ENCODE measurements at places on chromosomes 2 and 18.

DNA sequence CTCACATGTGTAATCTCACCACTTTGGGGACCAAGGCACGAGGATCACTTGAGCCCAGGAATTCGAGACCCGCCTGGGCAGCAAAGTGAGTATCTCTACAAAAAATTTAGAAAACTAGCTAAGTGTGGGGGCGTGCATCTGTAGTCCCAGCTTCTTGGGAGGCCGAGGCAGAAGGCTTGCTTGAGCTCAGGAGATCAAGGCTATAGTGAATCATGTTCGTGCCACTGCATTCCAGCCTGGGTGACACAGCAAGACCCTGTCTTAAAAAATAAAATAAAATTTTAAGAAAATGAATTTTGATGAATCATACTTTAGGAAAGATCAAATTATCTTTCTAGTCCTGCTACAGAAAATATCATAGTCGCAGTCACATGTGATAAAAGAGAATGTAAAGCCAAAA is 46.9 kb downstream of the CABYR start:
- DNase-seq: no peak

DNA sequence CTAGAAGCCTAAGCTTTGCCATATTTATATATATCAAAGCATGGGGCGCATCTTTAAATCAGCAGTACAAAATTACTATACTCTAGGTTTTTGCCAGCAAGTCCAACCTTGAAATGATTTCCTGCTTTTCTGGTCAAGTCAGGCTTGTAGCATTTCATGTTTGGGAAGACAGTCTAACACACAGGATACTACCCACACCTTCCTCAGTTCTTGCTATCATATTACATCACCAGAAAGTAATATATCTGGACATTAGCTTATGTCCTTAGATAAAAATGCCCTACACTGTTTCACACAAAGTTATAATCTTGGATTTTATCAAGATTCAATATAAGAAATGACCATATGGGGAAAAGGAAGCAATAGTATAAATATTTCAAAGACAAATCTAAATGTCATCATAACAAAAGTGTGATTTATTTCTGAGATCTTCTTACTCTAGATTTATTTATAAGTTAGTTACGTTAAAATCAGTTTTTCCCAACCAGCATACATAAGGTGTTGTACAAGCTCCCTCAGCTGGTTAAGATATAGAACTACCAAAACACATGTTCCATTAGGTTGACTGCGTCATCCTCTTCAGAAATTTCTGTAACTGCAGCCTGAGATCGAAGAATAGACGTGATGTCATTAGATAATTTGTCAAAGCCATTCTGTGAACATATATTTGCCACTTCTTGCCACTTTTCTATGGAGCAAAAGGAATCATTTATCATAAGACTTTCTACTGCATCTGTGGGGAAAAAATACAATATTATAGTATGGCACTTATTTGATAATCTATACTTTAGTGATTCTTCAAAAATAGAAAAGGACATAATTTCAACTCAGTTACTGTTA is 56.6 kb downstream of the CLHC1 start:
- peak; percentile 90 for DNase-seq

GRCh38 chr2:181300600-181301291 is 156.4 kb upstream of the ITGA4 start:
- no peak for DNase-seq

DNA sequence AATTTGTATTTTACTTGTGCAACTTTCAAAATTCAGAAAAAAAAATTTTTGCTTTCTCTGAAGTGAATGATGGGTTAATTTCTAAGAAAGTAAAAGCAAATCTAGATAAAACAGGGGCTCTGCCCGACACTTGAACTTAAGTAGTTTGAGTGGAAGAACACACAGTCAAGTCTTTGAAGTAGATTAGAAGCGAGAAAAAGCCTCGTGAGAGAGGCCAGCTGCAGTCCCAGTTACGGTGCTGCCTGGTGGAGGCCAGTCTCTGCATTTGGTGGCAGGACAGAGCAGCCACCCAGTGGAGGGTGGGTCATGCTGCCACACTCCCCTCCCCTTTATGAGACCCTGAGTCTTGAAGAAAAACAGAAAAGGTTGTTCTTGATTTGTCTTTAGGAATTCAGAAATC is 81.8 kb downstream of the INPP5D start:
- no peak for DNase-seq

DNA sequence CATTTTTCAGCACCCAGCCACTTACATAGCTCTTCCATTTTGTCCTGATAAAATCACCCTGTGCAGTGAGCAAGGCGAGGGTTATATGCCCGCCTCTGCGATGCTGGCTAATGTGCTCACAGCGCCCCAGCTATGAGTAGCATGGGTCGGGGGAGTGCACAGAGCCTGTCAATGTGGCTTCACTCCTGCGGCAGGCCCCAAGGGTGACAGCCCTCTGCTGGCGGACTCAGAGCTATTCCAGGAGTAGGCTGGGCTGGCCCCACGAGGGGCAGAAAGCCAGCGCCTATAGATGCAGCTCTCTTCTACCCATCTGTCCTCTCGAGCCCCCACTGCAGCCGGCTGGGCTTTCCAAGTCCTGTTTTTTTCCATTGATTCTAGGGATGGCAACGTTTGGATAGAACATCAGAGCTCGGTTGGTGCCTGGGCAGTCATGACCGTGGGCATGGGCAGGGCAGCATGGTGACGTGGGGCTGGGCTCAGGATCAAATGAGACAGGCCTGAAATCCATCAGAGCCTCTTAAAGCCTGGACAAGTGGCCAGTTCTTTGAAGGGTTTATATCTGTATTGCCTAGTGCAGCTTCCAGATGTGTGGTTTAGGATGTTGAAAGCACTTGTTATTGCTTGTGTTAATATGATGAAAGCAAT is 134.7 kb downstream of the MCFD2 start:
- peak; percentile 13 for DNase-seq
